ENCODE measurements at places on chromosomes 16 and 17. TPM values are rescaled to one million over a fixed set of nuclear protein-coding genes. Genes with fewer than 3 reads are reported as not detected.
A peak's percentile ranks its signal among the peaks of the same experiment; 100 is the strongest.

The HOXB4 gene
- total RNA-seq = 3.7 TPM

The C16orf96 gene
- total RNA-seq = 0.11 TPM

The KRTAP9-4 gene
- total RNA-seq = not detected

The KCTD2 gene
- total RNA-seq = 23.8 TPM

The SLC2A4 gene
- total RNA-seq = 0.24 TPM

The CNGB1 gene
- not detected for total RNA-seq

The ATP2A3 gene
- 111 TPM for total RNA-seq

The NTN3 gene
- total RNA-seq = not detected

DNA sequence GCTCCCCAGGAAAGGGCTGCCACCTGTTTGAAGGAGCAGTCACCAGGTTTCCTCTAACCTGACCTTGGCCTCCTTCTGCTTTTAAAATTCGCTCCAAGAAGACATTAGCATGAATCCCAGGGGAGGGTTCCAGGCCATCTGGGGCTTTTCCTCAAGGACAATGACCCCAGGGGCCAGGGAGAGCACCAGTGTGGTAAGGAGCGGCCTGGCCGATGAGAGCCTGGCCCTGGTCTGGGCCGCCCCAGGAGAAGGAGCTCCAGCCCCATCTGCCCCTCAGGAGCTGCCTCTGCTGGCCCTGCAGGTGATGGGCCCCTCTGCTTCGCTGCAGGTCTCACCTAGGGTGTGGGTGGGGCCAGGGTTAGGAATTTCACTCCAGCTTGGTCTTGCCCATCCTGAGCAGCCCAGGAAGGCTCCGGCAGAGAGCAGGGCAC lies 209.2 kb upstream of the TNRC6C start:
- H3K36me3 ChIP-seq = no peaks in the 10 kb centered on the region
- H3K27me3 ChIP-seq = no peaks in the 10 kb centered on the region
- H3K4me1 ChIP-seq = no peaks in the 10 kb centered on the region
- H3K4me3 ChIP-seq = no peak overlapping the region

DNA sequence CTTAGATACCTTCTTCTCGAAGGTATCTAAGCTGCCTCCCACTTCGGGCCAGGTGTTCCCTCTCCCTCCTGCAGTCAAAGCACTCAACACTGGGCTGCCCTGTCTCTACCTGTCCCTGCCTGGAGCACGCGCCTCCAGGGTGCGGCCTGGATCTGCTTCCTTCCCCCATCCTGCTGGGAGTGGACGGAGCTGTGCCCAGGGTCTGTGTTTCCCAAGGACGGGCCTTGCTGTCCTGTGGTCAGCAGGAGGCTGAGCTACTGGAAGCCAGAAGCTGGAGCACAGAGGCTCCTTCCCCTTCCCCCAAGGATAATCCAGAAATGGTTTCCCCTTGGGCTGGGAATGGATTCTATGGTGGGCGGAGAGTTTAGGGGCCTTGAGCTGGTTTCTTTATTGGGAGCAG lies 16.7 kb downstream of the LLGL2 start:
- H3K27me3 ChIP-seq = no peaks in the 10 kb centered on the region
- H3K36me3 ChIP-seq = no peaks in the 10 kb centered on the region
- H3K27ac ChIP-seq = no peak overlapping the region
- DNase-seq = no peak
- no peaks in the 10 kb centered on the region for H3K4me1 ChIP-seq
- H3K4me3 ChIP-seq = no peak overlapping the region

DNA sequence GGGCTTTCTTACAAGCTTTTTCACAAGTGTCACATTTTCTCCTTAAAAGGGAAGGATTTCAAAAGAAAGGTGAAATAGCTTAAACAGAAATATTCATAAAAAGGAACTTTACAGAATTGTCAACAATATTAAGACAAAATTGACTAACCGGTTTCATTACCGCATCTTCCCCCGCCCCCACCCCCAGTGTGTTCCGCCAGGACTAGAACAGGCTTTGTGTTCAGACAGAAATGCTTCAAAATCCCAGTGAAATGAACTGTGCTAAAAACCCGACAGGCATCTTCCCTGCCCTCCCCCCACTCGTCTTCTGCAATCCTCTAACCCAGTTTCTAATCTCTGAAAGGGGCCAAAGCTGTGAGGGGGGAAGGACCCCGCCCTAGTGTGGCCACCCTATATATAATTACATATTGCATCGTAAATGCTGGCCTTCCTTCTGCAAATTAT lies 990 bp upstream of the ROGDI start:
- DNase-seq = no peak
- H3K27me3 ChIP-seq = no peaks in the 10 kb centered on the region
- no peak overlapping the region for H3K27ac ChIP-seq
- H3K4me3 ChIP-seq = peak overlapping the region; percentile 56
- H3K4me1 ChIP-seq = peaks cover 16% of the 10 kb centered on the region

DNA sequence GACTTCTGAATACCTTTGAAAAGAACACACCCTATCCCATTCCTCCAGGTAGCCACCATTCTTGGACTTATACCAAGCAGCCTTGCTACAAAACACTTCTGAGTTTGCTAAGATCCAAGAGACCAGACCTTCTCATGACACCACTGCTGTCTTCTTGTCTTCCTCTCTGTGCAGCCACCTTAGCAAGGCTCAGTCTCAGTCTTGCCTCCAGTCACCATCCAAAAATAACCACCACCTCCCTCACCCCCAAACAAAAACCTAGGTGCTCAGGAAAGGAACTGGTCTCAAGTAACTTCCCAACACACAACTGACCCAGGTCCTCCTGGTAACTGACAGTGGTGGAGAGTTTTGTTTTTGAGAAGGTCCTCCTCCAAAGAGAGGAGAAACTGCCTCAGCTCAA lies 90.9 kb upstream of the CORO6 start:
- H3K4me1 ChIP-seq = peaks cover 28% of the 10 kb centered on the region
- H3K27ac ChIP-seq = no peak overlapping the region
- no peaks in the 10 kb centered on the region for H3K27me3 ChIP-seq

DNA sequence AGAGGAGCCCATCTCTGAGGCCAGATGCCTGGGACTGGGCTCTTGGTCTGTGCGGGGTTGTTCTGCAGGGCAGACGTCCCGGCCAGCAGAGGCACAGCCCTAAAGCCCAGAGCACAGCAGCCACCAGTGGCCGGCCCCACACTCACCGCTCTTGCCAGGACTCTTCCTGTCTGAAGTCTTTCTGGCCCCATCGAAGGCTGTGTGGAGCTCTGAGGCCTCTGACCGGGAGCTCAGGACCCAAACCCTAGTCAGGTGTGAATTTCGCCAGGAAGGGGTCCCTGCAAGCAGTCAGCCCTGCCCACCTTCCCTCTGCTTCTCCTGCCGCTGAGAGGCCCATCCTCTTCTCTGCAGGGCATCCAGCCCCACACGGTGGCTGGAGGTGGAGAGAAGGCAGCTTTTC lies 10.7 kb downstream of the ACSF3 start:
- no peak overlapping the region for H3K4me3 ChIP-seq
- H3K27ac ChIP-seq = no peak overlapping the region
- peaks cover 20% of the 10 kb centered on the region for H3K4me1 ChIP-seq
- DNase-seq = no peak
- no peaks in the 10 kb centered on the region for H3K27me3 ChIP-seq

- DNase-seq = no peak
- no peak overlapping the region for H3K4me3 ChIP-seq
- no peak overlapping the region for H3K27ac ChIP-seq
- no peaks in the 10 kb centered on the region for H3K27me3 ChIP-seq
- no peaks in the 10 kb centered on the region for H3K4me1 ChIP-seq
Observed at GRCh38 chr17:37824534-37825485, 80.0 kb upstream of the HNF1B start.

DNA sequence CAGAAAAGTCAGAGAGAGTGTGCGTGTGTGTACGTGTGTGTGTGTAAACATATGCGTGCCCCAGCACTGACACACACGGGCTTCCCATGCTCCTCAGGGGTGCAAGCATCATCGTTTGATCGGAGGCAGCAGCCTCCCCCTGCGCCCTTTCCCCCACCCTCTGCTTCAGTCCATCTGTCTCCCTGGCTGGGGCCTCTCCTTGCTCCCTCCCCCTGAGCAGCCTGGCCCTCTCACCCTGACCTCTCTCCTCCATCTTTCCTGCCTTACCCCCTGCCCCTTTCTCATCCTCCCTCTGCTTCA lies 4.4 kb downstream of the STX1B start:
- DNase-seq = no peak
- no peak overlapping the region for H3K4me3 ChIP-seq
- peaks cover 4% of the 10 kb centered on the region for H3K4me1 ChIP-seq
- H3K36me3 ChIP-seq = no peaks in the 10 kb centered on the region

GRCh38 chr16:28596840-28597691 lies at the start of gene SULT1A2:
SULT1A2 (minus strand) TSS chr16:28597050; CDS start chr16:28595930, 1,120 bp downstream.
- peak within 1 kb of the TSS; percentile 54 for H3K27ac ChIP-seq
- DNase-seq = no peak
- no peak within 1 kb of the TSS for H3K4me3 ChIP-seq

DNA sequence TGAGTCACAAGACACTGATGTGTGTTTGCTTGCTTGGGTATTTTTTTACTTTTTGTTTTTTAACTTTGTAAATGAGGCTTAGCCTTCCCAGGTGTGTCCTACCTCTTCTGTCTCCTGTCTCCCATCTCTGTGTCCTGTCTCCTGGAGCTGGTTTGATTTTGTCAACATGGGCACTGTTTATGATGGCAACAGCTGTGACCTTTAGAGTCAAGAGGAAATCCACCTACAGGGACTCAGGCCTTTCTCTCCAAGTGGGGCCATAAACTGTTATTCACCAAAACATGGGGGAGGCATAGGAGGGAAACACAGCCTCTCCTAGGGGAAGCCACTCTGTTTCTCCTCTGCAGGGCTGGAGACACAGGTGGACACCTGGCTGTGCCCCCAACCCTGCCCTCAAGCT lies 13.1 kb upstream of the PLCG2 start:
- no peak overlapping the region for H3K4me3 ChIP-seq
- no peaks in the 10 kb centered on the region for H3K4me1 ChIP-seq
- no peak for DNase-seq
- no peaks in the 10 kb centered on the region for H3K36me3 ChIP-seq

DNA sequence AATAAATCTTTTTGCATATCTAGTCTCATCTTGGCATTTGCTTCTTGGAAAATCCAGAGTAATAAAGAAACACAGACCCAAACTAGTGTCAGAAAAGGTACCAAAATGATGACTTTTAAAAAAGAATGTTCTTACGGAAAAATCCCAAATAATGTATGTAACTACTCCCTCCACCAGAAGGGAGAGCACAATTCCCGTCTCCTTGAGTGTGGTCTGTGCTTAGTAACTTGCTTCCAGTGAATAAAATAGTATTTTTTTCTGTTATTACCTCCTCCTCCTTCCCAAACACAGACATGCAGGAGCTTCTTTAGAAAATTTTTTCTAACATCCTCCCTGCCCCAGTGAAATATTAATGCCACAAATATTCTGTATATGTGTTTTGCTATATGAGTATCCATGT lies 358.1 kb downstream of the ZFHX3 start:
- H3K4me1 ChIP-seq = no peaks in the 10 kb centered on the region
- H3K27me3 ChIP-seq = no peaks in the 10 kb centered on the region
- no peak for DNase-seq
- H3K36me3 ChIP-seq = no peaks in the 10 kb centered on the region
- H3K4me3 ChIP-seq = no peak overlapping the region

GRCh38 chr17:47882247-47882646 lies 13.8 kb upstream of the SP2 start:
- DNase-seq = no peak
- no peak overlapping the region for H3K4me3 ChIP-seq
- H3K27me3 ChIP-seq = no peaks in the 10 kb centered on the region

- no peak for DNase-seq
- H3K27ac ChIP-seq = peak within 1 kb of the TSS; percentile 4
- H3K4me3 ChIP-seq = no peak within 1 kb of the TSS
- no peaks in the 10 kb centered on the region for H3K36me3 ChIP-seq
Observed at GRCh38 chr17:13601776-13602551, at the start of gene HS3ST3A1. HS3ST3A1 (minus strand) TSS chr17:13601929; CDS start chr17:13601129, 800 bp downstream.

GRCh38 chr16:4385789-4386450 lies 14.3 kb downstream of the VASN start:
- H3K4me1 ChIP-seq = no peaks in the 10 kb centered on the region
- H3K36me3 ChIP-seq = peaks cover 31% of the 10 kb centered on the region
- H3K27me3 ChIP-seq = no peaks in the 10 kb centered on the region
- no peak for DNase-seq
- no peak overlapping the region for H3K27ac ChIP-seq

DNA sequence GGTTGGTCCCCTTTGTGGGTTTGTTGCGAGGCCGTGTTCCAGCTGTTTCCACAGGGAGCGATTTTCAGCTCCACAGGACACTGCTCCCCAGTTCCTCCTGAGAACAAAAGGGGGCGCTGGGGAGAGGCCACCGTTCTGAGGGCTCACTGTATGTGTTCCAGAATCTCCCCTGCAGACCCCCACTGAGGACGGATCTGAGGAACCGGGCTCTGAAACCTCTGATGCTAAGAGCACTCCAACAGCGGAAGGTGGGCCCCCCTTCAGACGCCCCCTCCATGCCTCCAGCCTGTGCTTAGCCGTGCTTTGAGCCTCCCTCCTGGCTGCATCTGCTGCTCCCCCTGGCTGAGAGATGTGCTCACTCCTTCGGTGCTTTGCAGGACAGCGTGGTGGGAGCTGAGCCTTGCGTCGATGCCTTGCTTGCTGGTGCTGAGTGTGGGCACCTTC lies 27.3 kb upstream of the STH start:
- H3K4me1 ChIP-seq = no peaks in the 10 kb centered on the region
- H3K36me3 ChIP-seq = no peaks in the 10 kb centered on the region
- H3K4me3 ChIP-seq = no peak overlapping the region
- DNase-seq = no peak
- peaks cover 4% of the 10 kb centered on the region for H3K27me3 ChIP-seq

- H3K4me3 ChIP-seq = no peak overlapping the region
- H3K4me1 ChIP-seq = peaks cover 38% of the 10 kb centered on the region
- no peak overlapping the region for H3K27ac ChIP-seq
Observed at GRCh38 chr16:50197582-50197981, 44.5 kb downstream of the TENT4B start.

GRCh38 chr16:56343661-56344517 lies 81.5 kb downstream of the AMFR start:
- DNase-seq = no peak
- no peak overlapping the region for H3K27ac ChIP-seq
- no peaks in the 10 kb centered on the region for H3K4me1 ChIP-seq
- no peak overlapping the region for H3K4me3 ChIP-seq
- no peaks in the 10 kb centered on the region for H3K36me3 ChIP-seq

GRCh38 chr16:47446431-47446830 lies 14.4 kb downstream of the ITFG1 start:
- H3K27me3 ChIP-seq = no peaks in the 10 kb centered on the region
- no peak for DNase-seq
- no peaks in the 10 kb centered on the region for H3K4me1 ChIP-seq
- no peak overlapping the region for H3K4me3 ChIP-seq
- H3K36me3 ChIP-seq = peaks cover 14% of the 10 kb centered on the region

Data from CD8-positive, alpha-beta memory T cell (primary cell).